Cerebellar nuclear complex (tissue), 1 donor: ENCODE measurements at places on chromosomes 3 and 15.

DNA sequence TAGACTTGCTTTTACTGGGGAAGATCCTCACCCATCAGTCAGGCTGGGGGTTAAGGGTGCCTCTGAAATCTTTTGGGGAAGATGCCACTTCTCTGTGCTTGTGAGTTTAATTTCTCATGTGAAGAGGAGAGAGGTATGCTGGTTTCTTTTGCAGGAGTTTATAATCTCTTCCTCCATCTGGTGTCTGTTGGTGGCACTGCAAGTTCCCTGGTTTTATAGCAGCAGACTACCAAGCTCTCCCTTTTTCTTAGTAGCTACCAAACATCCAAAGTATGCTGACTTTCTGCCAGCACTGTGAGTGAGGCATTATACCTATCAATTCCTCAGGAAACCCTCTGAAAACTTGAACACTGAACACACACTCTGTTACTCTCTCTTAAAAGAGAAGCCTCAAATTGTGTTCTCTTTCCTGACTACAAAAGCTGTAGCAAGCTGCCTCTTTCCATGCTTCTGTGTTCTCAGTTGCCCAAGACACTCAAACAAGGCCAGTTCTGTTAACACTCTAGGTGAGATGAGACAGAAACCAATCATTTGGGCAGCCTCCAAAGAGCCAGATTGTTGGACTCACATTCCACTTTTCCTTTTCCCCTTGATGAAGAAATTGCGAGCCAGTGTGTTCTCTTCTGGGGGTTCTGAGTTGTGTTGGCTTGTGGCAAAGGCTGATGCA, 299.5 kb downstream of the GAP43 start:
- no peak for DNase-seq

- DNase-seq = no peak
Measured at GRCh38 chr3:46006238-46007032, 10.8 kb upstream of the FYCO1 start.

DNA sequence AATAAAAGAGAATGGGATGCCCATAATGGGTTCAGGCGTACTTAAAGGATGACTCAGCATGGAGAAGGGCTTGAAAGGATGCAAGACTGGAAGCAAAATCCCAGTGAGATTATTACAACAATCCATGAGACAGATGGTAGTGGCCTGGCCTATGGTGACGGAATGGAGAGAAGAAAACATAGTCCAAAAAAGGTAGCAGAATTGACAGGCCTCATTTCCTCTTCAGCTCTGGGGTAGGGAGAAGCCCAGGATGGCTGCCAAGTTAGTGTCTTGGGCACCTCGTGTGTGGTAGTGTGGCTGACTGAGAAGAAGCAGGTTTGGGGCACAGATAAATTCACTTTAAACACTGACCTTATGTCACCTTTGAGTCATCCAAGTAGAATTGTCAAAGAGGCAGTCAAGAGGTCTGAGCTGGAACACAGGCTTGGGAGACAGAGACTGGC, 18.1 kb downstream of the MB21D2 start:
- DNase-seq = no peak

DNA sequence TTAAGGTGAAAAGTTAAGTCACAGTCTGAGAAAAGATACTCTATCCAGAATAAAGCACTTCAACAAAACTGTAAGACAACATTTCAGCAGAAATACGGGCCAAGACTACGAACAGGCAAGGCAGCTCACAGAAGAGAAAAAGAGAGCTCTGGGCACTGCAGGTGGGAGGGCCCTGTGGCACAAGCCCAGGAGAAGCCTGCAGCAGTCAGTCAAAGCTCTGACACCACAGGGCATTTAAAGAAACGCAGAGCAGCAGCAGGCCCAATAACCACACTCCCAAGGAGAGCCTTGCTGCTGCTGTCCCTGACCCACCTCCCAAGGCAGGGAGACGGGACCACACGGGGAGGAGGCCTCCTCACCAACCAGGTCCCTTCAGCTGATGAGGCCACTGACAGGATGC, 19.2 kb downstream of the CHSY1 start:
- no peak for DNase-seq

DNA sequence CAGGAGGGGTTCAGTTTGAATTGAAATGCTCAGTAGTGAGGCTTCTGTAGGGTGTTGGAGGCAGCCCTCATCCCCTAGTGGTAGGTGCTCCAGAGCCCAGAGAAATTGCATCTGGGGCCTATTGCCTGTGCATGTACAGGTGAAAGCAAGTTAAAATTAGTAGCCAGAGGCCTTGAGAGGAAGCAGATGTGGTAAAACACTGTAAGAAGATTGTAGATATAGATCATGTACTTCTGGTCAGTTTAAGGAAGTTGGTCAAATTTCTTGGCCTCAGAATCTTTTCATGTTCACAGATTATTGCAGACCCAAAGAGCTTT, 34.6 kb downstream of the IGSF10 start:
- DNase-seq = no peak

- DNase-seq = no peak
Measured at GRCh38 chr3:110984456-110985250, 87.0 kb upstream of the NECTIN3 start.

GRCh38 chr3:172034786-172035685, 4.3 kb upstream of the FNDC3B start:
- DNase-seq = no peak

DNA sequence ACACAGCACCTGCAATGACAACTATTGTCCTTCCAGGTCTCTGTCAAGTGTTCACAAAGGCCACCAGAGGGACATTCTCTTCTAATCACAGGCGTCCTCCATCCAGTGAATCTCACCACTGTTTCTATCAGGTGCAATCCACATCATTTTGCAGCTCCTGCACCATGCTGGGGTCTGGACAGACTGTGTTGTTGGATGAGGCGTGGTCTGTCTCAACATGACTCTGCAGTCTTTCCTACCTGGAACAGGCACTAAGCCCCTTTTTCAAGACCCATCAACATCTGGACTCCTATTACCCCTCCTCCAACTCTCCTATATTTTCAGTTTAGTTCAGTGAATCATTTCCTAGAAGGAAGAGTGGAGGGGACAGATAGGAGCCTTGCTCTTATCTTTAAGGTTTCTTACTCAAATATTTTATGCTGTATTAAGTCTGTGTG, 31.5 kb upstream of the VEPH1 start:
- DNase-seq = no peak

GRCh38 chr3:45218578-45219390, 7.3 kb downstream of the TMEM158 start:
- no peak for DNase-seq

DNA sequence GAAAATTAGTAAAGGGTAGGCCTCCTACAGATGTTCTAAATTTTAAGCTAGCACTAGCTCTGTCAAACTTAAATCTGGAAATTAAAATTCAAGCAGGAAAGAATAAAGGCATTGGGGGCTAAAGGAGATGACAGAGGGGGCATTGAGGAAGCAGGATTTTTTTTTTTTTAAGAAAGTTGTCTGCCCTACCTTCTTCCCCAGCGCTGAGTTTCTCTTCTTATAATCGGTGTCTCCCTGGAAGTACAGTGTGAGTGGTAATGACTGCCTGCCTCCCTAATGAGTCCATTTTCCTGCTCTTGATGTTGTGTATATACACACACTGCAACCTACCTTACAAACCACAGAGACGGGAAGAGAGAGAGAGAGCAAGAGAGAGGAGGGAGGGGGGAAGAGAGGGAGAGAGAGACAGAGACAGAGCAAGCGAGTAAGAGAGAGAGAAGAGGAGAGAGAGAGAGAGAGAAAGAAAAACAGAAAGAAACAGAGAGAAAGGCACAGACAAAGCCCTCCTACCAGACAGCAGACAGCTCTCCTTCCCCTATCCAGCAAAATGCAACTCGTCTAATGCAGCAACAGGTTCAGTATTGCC, 47.0 kb downstream of the ZBTB20 start:
- DNase-seq = peak; percentile 74

DNA sequence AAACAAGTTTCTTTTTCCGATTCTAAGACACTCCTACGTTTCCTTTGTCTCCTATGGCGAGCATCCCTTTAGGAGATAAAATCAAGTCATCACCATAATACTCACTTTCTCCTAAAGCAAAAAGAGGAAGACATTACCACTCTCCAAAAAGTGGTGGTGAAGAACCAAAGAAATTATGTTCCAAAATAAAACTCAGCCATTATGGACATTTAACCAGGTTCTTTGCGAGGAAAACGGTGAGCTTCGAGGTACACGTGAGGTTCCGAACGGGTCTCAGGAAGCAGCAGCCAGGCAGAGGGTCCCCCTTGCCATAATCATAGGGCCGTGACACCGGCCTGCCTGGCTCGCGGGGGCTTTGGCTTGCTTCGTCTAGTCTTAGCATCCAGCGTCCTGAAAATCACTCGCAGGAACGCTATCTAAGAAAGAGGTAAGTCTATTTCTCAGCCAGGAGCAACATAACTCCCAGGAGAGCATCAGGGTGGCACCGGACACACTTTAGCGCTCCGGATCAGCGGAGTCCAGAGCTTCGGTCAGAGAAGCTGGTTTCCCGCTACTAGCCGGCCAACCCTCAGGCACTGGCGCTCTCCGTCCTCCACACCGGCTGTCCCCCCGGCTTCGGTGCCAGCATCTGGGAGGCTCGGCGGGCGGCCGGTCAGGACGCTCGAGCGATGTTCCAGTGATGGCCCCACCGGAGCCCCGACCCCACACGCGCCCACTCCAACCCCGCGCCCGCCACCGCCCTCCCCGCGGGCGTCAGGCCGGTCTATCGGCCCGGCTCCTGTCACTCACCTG, 581 bp downstream of the IP6K1 start:
- no peak for DNase-seq

DNA sequence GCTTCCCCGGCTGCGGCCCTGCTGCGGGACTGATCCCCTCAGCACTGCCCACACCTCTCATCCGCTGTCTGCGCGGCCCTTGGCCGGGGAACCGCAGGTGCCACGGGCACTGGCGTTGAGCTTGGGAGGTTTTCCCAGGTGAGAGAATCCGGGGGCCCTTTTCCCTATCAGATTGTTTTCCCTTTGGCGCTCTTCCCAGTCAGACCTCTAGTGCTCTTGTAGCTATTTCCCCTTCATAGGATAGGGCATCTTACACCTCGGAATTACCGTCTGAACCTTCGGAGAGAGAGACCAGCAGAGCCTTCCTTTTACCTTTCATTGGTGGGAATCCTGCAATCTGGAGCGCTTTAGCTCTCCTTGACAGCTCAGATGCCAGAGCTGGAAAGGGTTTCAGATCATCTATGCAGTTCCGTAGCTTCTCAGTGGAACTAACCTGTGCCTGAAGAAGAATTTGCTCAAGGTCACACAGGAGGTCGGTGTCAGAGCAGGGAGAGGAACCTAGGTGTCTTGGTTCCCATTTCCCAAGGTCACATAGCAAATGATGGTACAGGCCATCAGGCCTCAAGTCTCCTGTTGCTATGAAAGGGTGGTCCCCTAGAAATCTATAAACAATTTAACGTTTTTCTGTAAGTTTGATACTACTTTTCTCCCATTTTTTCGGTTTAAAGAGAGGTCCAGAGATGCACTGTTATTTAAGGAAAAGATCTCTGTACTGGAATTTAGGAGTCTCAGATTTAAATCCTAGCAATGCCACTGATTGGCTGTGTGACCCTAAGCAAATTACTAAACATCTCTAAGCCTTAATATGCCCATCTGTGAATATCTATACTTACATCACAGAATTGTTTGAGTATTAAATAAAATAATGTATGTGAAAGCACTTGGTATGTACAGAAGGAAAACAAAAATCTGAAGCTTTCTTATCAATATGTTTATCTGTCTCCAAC, 916 bp downstream of the IDH3A start:
- DNase-seq = no peak

DNA sequence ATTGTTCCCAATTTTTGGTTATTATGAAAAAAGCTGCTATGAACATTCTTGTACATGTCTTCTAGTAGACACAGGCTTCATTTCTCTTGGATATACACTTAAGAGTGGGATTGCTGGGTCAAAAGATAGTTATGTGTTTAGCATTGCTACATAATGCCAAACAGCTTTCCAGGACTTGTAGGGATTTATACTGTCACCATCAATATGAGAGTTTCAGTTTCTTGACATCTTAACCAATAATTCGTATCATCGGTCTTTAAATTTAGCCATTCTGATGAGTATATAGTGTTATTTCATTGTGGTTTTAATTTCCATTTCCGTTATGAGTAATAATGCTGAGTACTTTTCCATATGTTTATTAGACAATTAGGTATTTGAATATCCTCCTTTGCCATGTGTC, 190.3 kb upstream of the PFN2 start:
- DNase-seq = no peak

- DNase-seq = no peak
Measured at GRCh38 chr15:100355342-100355741, 13.6 kb upstream of the ADAMTS17 start.

GRCh38 chr15:58472821-58473581, 41.2 kb downstream of the LIPC start:
- DNase-seq = no peak

DNA sequence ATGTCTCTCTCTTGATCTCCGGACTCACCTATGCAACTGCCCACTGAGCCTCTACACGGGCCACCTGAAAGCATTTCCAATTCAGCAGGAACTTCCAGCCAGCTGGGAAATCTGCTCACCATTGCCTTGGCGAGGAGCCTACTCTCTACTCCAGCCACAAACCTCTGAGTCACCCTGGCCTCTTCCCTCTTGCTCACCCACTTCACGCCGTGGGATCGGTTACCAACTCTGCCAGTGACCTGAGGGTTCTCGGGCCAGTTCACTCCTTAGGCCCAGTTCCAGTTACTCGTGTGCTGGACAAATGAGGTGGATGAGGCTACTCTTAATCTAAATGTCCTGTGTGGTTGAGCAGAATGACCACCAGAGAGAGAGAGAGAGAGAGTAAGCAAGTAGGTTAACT, 70.1 kb downstream of the CEMIP start:
- DNase-seq = no peak

DNA sequence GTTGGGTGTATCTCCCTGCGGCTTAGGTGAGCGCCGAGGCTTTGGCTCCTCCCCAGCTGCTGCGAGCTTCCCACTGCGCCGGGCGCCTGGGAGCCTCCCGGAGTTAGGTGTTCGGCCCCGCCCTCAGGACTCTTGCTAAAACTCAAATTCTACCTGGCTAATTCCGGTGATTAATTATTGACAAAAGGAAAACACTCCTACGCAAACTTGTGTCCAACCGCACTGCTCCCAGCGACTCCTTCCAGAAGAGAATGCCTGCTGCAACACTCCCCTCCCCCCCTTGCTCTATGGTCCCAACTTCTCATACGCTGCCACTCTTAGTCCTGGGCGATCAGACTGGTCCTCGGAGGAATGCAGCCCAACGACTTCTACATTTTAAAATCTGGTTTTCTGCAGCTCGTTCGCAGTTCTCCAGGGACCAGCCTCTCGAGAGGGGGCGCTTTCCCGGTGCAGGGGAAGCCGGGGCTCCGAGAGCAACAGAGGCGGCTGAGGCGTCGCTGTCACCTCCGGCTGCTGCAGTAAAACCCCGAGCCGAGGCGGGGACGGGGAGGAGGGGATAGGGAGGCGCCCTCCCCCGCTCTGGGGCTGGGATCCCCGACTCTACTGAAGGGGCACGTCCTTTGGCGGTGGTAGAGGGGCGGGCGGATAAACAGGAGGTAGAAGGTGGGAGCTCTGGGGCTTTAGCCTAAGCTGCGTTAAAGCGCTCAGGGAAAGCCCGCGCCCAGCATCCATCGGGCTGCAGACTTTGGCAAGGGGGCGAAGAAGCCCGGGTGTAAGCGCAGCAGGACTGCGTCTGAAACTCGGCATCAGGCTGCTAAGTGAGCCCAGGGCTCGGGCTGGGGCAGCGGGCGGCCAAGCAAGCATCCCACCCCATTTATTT, at the start of gene SPTSSB:
Gene SPTSSB, minus strand, starts transcription at position 77 of the 880 bp plus-strand sequence. CDS start 25,194 bp downstream, outside the sequence.
- DNase-seq = no peak

GRCh38 chr15:59400103-59400813, 27.6 kb upstream of the MYO1E start:
- DNase-seq = no peak

- no peak for DNase-seq
Measured at GRCh38 chr15:84908564-84908963, 24.1 kb downstream of the SLC28A1 start.
